ENCODE measurements at places on chromosomes 12 and 14. TPM values are rescaled to one million over a fixed set of nuclear protein-coding genes. Genes with fewer than 3 reads are reported as not detected.

NOXRED1 gene
- total RNA-seq = 0.26 TPM

CATSPERB gene
- total RNA-seq = not detected

SIX6 gene
- not detected for total RNA-seq

CLIP1 gene
- total RNA-seq = 106 TPM

VPS29 gene
- 52.2 TPM for total RNA-seq

FOXN4 gene
- not detected for total RNA-seq

KLHL42 gene
- 25.3 TPM for total RNA-seq

CCDC197 gene
- not detected for total RNA-seq

IAPP gene
- not detected for total RNA-seq

TAS2R8 gene
- not detected for total RNA-seq

KCNK13 gene
- not detected for total RNA-seq

ASPG gene
- total RNA-seq = not detected

ACOT4 gene
- 1.7 TPM for total RNA-seq

KCNC2 gene
- not detected for total RNA-seq

FMNL3 gene
- total RNA-seq = 22.5 TPM

CARMIL3 gene
- total RNA-seq = 0.17 TPM

UNC79 gene
- total RNA-seq = 0.17 TPM

SOAT2 gene
- total RNA-seq = not detected
